ENCODE measurements at places on chromosomes 2 and 18.

GRCh38 chr2:197254776-197255530 lies 55.6 kb downstream of the ANKRD44 start:
- DNase-seq, result no peak

DNA sequence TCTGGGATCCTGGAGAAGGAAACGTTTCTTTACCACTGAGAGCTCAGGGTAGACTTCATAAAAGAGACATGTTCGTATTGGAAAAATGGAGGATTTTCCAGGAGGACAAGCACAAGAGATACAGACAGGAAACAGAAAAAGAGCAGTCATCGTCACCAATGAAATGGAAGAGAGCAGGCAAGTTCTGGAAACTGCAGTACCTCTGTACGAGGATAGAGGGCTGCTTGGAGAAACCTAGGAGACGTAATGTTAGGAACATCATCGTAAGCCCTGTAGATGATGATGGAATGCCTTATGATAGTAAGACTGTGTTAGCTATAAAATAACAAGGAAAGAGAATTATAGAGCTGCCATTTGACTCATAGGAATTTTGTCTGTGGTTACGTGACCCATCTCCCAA lies 121.1 kb upstream of the KLHL14 start:
- DNase-seq, result no peak

- DNase-seq, result no peak
Observed at GRCh38 chr2:70566906-70567305, 13.3 kb upstream of the TGFA start.

GRCh38 chr2:147182260-147182659 lies 662.6 kb upstream of the ACVR2A start:
- DNase-seq, result peak; percentile 44

GRCh38 chr2:43294973-43295603 lies 68.7 kb upstream of the ZFP36L2 start:
- DNase-seq, result no peak

GRCh38 chr18:49096021-49096420 lies 145.3 kb upstream of the SMAD7 start:
- no peak for DNase-seq

- no peak for DNase-seq
Observed at GRCh38 chr2:127174136-127174535, 46.0 kb downstream of the CYP27C1 start.

DNA sequence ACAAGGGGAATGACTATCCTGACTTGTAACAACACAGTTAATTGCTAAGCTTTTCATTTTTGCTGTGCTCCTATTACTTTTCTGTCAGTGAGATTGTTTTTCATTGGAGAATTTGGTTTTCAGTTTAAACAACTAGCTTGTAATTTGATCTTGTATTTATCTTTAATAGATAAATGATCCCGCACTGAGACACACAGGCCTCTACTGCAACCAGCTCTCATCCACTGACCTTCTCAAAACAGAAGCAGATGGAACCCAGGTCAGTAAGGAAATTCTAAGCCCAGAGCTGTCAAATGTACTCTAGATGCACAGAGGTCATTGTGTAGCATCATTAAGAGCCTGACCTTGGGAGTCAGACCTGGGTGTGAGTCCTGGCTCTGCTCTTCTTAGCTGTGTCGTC lies 30.7 kb downstream of the PTRHD1 start:
- DNase-seq, result no peak

DNA sequence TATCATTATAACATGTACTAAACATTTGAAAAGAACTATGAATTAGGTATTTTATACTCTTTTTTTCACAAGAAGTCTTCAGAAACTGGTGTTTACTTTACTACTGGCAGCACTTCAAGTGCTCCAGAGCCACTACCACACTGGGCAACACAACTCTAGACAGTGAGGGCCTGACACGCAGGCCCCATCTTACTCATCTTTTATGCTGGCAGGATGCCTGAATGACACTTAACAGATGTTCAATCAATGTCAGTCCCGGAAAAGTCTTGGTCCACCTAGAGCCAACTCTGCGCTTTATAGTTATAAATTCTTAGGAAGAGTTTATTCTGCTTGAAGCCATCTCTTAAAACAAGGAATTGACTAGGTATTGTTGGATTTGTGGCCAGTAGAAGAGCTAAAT lies 8.7 kb upstream of the WIPF1 start:
- DNase-seq, result peak; percentile 30

- DNase-seq, result no peak
Observed at GRCh38 chr2:235979753-235980435, 188.3 kb downstream of the GBX2 start.

DNA sequence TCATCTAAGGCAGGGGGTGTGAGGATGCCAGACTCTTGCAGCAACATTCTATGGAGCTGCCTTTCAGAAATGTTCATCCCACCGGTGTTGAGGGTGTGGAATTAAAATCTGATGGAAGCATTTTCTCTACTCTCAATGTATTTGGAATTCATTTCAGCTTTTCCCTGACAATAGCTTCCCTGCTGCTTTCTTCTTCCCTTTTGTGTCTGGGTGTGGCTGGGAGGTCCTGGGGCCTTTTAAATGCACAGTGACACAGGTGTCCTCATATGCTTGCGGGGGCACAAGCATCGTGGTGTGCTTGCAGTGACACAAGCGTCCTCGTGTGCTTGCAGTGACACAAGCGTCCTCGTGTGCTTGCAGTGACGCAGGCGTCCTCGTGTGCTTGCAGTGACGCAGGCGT lies 43.4 kb upstream of the ASB18 start:
- DNase-seq, result no peak

DNA sequence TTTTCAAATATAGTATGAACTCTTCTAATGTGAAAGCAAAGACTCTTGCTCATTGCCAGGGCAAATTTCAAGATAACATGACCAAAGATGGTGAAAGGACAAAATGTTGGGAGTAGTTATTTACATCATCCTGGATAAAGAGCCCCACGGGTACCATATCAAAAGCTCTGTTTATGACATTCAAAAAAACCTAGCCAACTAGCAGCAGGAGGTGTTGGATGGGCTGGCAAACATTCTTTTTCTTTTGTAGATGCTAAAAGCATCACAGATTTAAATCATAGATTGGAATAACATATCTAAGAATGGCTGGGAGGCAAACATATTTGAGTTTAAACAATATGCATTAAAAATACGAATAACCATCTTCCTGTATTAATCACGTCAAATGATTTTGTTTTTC lies 153.5 kb downstream of the ICOS start:
- no peak for DNase-seq

DNA sequence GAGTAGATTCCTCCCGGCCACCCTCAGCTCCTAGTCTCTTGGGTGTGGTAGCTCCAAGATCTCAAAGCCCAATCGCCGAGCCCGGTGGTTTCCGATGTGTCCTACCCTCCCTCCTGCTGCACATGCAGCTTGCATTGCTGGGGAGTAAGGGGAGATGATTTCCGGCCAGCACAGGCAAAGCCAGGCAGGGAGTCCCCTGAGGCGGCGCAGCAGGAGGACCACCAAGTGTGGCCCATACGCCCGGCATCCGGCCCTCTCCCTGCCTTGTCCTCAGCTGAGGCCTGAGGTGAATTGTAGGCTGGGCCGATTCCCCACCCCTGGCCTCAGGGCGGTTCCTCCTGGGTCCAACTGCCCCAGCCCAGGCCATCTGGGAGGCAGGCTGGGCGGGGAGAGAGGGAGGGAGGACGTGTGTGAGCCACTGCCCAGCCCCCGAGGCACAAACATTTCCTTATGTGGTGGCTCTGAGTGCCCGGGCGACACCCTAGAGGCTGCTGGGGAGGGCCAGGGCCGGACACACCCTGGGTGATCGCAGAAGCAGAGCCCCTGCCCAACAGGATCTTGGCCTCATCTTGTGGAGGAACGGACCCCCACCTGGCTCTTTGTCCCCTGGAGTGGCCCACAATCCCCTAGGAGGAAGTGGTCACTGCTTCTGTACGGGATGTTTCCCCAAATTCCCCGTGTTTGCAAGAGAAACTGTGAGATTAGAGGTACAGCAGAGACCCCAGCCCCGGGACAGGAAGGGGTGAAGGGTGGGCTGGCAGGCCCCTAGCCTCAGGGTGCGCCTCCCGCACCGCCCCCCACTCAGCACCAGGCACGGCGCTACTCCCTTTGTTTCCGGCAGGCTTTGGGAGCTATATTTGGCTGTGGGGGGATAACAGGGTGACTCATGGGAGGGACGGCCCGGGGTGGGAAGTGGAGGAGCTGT lies 41.9 kb upstream of the PTMA start:
- no peak for DNase-seq

DNA sequence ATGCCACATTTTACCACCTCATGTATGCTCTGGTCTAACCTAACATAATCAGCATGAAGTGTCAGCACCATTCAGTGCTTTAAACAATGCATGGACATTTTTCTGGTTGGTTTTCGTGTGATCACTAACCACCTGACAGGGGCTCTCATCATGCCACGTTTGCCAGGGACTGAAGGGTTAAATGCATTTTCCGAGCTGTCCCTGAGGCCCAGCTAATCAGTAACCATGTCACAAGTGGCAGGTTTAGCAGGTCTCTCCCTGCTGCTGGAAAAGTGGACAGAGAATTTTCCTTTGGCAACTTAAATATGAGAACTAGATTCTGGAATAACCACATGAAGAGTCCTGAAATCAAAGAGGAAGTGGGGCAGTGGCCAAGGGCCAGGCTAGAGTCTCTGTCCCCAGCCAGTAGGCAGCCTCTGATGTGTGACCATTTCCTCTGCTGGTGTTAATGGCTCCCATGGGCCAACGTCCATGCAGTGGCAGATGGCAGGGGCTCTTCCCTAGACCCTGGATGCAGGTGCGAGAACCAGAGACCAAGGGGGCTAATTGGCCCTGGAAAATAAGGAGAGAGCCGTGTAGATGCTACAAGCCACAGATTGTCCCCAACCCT lies 69.5 kb downstream of the TPGS2 start:
- no peak for DNase-seq

DNA sequence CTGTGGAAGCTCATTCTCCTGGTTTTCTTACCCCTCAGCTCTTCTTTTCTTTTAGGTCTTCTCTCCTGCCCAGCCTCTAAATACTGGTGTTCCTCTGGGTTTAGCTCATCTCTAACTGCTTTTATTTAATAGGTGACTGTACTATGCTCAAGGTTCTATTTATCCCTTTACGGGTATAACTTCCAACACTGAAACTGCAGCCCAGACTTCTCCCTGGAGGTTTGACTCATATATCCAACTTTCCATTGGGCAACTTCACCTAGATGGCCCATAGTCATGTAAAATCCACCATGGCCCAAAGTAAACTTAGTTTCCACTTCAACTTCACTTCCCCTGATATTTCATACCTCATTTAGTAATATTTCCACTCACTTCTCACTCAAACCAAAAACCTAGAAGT lies 273.1 kb downstream of the PLCL1 start:
- DNase-seq, result no peak

DNA sequence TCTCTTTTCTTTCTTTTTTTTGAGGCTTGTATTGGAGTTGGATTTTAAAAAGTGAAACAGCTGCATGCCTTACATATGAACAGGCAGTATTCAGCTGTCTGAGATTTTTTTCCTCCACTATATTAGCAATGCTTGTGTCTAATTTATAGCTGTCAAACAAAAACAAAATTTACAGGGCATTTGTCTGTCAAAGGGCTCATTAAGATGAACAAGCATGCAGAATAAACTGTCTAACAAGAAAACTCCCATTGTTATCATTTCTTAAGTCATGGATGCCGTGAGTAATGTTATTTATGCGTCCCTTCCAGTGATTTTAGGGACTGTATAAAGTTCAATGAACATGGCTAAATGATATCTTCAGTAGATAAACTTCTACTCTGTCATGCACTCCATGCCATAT lies 674.7 kb downstream of the PLCL1 start:
- DNase-seq, result no peak

DNA sequence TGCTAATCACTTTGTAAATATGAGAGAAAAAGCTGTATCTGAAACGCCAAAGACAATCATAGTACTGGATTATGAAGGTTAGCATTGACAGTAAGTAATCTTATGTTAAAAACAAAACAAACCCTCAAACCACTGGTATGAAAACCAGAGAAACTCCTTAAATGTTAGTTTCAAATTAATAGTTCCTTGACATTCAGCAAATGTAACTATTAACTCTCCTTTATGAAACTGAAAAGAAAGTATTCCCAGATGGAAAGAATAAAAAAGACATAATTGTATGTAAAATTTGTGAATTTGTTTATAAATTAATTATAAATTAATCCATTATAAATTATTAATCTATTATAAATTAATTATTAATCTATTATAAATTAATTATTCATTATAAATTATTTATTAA lies 12.3 kb downstream of the FASTKD1 start:
- no peak for DNase-seq

- DNase-seq, result no peak
Observed at GRCh38 chr2:229118927-229119326, 152.2 kb downstream of the PID1 start.

GRCh38 chr2:47028171-47028570 lies 112.6 kb upstream of the MCFD2 start:
- no peak for DNase-seq

DNA sequence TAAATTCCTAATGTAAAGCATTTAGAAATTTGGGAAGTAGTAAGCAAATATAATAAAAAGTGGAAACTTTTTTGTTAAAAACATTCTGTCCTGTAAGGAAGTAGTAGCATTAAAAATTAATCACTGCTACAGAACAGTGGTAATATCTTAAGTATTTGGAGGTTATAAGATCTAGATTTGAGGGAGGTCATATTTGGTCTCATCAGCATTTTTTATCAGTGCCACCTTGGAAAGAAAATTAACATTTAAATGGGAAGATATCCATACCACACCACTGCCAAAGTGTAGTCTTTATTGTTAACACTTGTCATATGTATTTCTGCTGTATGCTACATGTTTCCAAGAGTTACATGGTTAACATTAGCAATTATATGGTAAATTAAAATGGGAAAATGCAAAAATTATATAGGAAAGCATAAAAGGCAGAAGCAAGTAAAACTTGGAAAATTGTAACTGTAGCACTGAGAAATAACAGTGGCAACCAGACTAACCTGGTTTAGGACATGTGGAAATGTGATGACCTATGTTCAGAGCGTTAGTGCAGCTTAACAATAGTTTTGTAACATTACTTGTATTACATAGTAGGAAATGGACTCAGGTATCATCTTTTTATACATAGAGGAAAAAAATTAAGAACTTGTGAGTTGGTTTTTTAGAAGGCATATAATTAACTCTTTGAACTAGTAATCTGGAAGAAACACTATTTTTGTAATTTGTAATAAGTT lies 47.2 kb downstream of the CLIP4 start:
- DNase-seq, result no peak

DNA sequence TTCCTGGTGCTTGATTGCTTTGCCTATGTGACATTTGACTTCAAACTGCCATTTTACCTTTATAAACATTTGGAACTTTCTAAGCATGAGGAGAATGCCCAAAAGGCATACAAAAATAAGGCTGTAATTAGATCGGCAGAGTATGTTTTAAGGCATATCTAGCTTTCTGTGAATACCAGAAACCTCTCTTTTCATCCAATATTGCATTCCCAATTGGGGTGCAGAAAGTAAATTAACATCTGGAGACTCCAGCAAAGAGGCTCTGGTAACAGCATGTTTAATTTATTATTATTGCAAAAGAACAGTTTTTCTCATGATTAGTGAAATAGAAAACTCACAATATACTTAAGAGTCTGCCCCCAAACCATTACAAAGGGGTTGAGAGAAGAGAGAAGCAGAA lies 32.1 kb downstream of the FRZB start:
- DNase-seq, result no peak

Data from stimulated activated CD4-positive, alpha-beta T cell treated with anti-CD3 and anti-CD28 coated beads, TNF-alpha, amount 100 ng/mL, for 24 hours (primary cell).